ENCODE measurements at places on chromosomes 6 and 20.

DNA sequence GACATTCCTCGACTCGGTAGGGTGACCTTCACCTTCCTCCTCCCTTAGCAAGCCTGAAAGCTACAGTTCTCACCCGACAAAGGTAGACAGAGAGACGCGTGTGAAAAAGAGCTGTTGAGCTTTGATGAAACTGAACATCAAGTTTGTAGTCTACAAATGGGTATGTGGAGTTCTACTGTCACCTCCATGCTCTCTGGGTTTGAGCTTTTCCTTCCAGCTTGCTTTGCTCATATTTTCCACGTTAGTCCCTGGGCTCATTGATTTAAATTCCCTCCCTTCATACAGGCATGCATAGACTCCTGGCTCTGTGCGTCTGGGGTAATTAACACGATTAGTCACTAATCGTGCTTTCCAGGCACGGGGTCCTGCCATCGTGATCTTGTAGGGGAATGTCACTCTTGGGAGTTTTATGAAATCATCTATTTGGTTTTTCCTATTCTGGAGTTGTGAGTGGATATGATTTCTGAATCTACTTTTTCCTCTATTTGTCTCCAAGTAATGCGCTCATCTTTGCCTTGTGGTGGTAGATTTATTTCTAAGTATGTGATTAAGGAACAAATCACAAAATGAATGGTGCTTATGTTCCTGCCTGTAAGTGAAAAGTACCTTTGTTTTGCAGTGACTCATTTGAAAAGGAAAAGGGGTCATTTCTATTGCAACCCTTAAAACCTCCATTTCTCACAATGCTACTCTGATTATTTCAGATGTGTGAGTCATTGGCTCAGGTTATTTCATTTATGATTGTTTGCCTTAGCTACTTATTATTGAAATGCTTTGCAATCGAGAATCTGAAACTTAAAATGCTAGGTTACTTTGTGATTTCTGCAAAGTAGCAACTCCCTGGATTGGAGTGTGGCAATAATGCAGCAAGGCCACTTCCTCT, 154.6 kb downstream of the ZDHHC14 start:
- no peak for DNase-seq

GRCh38 chr6:5763407-5763806, 243.3 kb downstream of the NRN1 start:
- no peak for DNase-seq

GRCh38 chr20:34240121-34240520, 1.1 kb upstream of the ASIP start:
- no peak for DNase-seq

DNA sequence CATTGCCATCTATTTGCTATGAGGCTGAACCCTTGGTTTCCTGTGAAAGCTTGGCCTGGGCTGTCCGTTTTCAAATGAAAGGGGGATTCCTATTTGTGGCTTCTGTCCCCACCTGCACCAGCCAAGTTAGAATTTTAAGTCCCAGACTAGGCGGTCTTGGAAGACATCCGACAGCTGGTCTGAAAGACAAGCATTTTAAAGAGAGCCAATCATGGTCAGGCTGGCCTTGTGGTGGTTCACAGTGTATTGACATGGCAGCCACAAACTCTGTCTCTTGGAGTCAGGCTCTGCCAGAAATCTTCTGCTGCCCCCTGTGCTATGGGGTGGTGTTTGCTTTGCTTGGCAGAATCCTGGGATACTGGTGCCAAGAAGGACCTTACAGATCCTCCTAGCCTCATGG, 319.2 kb upstream of the MOCS1 start:
- DNase-seq: no peak

- DNase-seq: no peak
Measured at GRCh38 chr6:17277256-17277655, 3.9 kb upstream of the RBM24 start.

DNA sequence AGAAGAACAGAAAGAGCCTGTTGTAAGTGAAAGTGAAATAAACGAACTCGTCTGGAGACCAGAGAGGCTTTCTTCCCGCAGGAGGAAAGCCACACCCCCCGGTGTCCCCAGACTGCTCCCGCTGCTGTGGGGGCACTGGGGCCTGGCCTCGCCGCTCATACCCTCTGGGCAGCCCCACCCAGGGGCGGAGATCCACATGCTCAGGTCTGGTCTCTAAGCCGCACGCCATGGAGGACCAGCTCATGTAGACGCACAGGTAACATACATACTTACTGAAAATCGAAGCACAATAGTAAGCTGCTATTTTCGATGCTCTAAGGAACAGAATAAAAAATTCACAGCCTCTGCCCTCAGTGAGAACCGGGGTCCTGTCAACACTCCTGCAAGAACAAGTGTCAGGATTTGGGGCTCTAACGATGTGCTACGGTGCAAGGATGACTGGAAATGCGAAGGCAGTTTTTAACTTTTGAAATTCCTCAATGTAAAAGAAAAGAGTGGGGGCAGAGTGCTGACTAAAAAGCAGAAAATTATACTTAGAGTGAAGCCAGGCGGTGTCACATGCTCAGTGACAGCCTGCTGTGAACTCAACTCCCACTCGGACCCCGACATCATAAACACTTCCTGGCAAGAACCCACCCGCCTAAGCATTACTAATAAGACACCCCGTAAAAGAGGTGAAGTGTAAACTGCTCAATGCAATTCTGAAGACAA, 110.5 kb downstream of the IRF4 start:
- no peak for DNase-seq

GRCh38 chr20:11979306-11979990, 61.8 kb downstream of the BTBD3 start:
- peak; percentile 83 for DNase-seq

DNA sequence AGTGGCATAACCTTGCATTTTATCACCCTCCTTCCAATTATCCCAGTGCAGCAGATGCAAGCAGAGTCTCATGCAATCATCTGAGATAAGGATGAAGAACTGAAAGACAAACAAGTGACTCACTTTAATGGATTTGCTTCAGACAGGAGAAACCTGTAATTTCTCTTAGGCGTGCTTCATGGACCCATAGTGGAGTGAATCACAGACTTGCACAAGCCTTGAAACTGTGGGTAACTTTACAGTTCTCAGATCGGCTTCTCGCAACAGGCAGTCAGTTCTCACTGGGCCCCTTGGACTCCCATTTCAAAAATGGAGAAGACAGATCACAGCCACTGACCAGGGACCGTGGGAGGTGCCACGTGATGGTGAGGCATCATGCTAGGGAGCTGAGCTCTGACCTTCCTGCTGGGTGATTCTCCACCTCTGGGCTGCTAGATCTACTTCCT, at the start of gene ADGRF4:
ADGRF4 (plus strand) TSS at position 239 of the 446 bp plus-strand sequence. CDS start 8,666 bp downstream, outside the sequence.
- DNase-seq: no peak

GRCh38 chr20:53853111-53853713, 217.2 kb downstream of the BCAS1 start:
- DNase-seq: no peak

DNA sequence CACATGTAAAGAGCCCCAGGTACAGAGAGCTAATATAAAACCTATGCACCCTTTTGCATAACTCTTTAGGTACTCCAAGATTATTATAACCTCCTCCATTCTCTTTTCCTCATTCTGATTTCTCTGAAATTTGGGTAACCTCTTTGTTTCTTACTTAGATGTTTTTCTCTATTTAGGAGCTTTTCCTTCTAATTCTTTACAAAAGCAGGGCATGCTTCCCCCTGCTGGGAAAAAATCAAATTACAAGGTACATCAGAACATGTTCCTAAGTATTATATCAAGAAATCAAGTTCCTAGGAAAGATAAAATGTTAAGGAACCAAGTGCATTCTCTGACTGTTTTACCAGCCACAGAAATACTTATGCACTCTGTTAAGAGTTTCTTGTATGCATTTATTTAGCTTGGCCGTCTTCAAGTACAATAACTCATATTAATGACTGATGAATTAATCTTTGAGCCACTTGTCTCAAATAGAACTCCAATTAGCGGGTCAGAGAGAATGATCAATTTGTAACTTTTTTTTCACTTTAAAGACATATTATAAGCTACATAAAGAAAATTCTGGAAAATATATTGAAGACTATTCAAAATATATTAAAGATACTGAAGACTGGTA, 2.1 kb downstream of the KHDRBS2 start:
- peak; percentile 8 for DNase-seq

DNA sequence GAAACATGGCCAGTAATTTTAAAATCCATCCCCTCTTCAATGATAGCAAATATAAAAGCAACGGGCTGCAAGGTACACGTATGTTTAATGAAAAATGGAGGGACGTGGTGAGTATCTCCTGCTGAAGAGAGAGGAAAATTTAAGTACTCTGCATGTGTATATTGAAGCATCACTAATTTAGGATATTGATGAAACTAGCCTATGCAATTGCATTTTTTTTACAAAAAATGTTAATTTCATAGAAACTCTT, 362 bp upstream of the TMX4 start:
- no peak for DNase-seq

GRCh38 chr6:43996618-43997344, 130.5 kb downstream of the MRPL14 start:
- no peak for DNase-seq

- peak; percentile 66 for DNase-seq
Measured at GRCh38 chr20:542777-543368, 717 bp downstream of the CSNK2A1 start.

DNA sequence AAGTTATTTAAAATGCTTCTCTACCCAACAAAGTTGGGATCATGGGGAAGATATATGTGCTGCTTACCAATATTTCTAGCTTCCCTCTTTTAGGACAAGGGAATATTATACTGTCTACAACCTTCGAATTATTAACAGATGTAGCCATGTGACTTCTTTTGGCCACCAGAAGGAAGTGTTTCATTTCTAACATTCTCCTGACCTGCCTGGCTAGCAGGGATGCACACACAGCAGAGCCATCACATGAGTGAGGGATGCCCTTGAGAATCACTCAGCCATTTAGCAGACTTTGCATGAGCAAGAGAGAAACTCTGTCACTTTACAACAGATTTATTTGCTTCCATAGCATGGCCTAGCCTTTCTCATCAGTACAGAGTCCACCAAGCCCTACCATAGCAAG, 230.7 kb upstream of the MARCKS start:
- no peak for DNase-seq

GRCh38 chr6:130603391-130603790, 223.8 kb upstream of the SMLR1 start:
- no peak for DNase-seq

DNA sequence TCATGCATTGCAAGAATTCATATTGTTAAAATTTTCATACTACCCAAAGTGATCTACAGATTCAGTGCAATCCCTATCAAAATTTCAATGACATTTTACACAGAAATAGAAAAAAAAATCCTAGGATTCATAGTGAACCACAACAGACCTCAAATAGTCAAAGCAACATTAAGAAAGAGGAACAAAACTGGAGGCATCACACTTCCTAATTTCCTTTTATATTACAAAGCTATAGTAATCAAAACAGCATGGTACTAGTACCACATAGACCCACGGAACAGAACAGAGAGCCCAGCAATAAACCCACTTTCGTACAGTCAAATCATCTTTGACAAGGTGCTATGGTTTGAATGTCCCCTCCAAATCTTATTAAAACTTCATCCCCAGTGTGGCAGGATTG, 39.7 kb downstream of the NTSR1 start:
- DNase-seq: no peak

GRCh38 chr20:59027741-59028320, 4.3 kb downstream of the ATP5F1E start:
- no peak for DNase-seq

DNA sequence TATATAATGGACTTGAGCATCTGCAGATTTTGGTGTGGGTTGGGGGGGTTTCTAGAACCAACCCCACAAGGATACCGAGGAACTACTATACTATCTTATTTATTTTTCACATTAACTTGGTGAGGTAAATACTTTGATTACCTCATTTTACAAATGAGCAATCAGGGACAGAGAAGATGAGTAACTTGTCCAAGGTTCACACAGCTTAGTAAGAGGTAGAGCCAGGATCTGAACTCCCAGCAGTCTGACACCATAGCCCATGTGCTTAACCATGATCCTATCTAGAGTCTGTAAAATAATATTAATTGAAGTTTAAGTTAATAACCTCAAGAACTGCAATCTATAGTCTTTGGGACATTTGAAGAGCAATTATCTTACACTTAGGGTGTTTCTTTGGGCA, 28.6 kb downstream of the DHX35 start:
- DNase-seq: no peak

- no peak for DNase-seq
Measured at GRCh38 chr6:128343706-128344105, 176.7 kb downstream of the PTPRK start.

- no peak for DNase-seq
Measured at GRCh38 chr6:33295621-33296369, 2.9 kb downstream of the RGL2 start.

DNA sequence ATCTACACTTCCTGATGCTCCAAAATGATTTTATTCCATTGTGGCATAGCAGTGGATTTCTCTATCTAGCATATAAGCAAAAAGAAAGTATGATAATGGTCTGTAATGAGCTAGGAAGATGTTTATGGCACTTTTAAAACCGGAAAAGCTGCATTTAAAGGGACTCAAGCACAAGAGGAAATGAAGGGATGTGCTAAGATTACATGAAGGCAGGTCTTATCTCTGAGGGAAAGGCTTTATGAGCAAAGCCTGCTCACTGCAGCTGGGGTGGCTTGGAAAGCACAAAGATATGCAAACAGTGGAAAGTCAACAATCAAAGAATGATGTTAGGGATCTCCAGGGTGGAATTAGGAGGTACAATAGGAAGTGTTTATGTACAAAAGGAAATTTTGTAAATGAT, 138.2 kb downstream of the TENT5A start:
- peak; percentile 88 for DNase-seq

GRCh38 chr6:106860940-106861339, 113.6 kb downstream of the CD24 start:
- DNase-seq: no peak

- peak; percentile 62 for DNase-seq
Measured at GRCh38 chr20:63775096-63775978, 35.8 kb downstream of the SLC2A4RG start.

DNA sequence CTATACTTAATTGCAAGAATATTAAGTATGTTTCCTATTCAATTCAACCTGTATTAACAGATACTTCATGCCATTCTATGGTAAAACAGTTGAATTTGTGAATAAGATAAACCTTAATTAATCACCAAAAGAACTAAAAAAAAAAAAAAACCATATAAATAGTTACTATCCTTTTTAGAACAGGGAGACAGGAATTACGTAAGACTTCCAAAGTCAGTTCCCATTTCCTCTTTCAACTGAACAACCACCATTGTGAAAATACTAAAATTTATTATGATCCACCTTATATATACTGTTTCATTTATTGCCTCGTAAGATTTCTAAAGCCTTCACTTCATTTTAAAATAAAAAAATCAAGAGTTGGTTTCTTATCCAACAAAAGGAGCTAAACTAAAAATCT, 9.4 kb downstream of the CCNC start:
- DNase-seq: no peak

DNA sequence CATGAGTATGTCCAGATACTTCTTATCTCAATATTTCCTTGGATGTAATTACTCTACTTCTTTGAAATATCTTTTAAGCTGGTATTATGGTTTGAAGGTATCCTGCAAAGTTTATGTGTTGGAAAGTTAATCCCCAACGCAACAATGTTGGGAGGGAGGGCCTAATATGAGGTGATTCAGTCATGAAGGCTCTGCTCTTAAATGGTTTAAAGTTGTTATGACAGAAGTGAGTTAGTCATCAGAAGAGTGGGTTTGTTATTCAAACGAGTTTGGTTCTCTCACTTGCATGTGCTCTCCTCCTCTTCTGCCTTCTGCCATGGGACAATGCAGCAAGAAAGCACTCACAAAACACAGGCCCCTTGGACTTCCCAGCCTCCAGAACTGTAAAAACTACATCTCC, 176.3 kb downstream of the KCNQ5 start:
- no peak for DNase-seq

GRCh38 chr6:159919800-159920199, 29.0 kb downstream of the MAS1 start:
- no peak for DNase-seq

GRCh38 chr6:113172531-113172966, 684.6 kb upstream of the MARCKS start:
- DNase-seq: peak; percentile 88

Measured in NCI-H146 (cell line).